CD4-positive, CD25-positive, alpha-beta regulatory T cell (primary cell): ENCODE measurements at places on chromosomes 6 and 20.

DNA sequence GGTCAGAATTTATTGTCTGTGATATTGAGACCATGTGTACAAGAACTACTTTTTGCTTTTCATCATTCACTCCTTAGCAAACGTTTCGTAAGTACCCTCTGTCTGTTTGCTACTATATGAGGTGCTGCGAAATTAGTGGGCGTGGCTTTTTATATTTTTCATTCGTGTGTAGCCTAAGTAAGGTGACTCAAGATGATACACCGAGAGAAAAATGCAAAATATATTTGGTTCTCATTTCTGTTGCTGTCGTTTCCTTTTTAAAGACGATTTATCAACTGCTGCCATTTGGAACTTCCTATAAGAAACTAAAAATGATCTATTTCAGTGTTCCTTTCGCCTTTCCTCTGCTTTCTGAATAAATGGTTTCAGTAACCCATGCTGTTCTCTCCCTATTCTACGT, 61.2 kb downstream of the VAPB start:
- DNase-seq: no peak

DNA sequence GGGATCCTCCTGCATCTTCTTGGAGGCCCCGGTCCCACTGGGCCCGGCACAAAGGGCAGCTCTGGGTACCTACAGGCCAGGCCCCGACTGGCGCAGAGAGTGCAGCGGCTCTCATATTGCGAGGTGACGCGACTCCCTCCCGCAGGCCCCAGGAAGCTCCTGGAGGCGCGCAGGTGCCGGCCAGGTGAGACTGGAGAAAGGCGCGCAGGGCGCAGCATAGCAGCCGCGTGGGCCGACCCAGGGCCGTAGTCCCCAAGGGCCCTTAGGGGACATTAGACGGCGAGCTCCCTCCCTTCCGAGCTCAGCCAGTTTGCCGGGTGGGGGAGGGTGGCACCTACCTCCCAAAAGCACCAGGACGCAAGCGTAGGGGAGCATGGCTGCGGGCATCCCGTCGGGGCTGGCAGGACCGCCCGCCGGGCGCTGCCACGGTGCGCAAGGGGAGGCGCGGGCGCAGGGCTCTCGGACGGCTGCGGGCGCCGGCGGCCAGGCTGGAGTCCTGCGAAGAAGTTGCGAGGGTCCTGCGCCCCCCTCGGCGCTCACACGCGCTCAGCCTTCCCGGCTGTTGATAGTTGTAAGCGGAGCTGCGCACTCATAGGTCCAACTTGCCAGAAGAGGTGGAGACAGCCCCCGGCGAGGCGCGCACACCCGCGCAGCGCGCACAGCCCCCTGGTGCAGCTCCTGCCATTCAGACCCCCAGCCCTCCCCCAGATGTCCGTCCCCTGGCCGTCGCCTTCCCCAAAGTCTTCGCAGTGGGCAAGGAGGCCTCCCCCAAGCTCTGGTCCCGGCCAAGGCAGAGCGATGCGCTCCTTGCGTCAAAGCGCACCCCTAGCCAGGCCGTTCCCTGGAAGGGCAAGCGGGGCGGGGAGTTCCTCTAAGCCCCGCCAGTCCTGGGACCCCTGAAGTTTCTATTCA, 622 bp downstream of the APCDD1L start:
- no peak for DNase-seq

DNA sequence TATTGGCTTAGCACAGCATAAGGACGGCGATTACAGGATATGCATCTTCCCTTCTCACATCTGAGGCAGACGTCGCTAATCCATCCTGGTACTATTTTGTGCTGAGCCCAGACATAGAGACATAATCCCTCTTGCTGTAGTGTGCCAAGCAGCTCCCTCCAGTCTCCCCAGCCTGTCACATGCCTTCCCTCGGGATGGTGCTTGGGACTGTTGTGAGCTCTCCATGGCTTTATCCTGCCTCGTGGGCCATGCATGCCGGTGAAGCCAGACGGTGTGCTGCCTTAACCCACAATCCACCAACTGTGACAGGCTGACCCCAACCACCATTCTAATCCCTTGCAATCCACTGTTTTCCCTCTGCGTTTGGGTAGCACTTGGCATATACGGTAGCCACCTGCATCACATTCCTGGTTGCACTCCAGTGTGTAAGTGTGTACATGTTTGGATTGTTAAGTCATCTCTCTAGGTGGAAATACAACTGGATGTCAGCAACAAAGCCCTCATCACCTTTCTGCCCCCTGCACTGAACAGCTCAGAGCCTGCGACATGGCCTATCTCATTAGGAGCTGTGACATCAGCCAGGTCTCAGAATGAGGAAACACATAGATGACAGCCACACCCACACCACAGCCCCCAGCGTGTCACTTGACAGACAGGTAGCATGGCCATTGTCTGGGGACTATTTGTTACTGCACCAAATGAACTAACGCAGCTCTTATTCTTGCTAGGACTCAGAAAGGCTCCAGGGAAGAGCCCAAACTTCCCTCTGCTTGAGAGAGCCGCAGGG, 374.8 kb upstream of the CDH4 start:
- DNase-seq: no peak

- DNase-seq: no peak
These were observed 238.0 kb downstream of the COL12A1 start for GRCh38 chr6:74967821-74968220.

GRCh38 chr20:37345339-37346235, at the start of gene SRC:
Gene SRC (plus strand): TSS chr20:37346140. CDS start chr20:37384154, 38,014 bp downstream.
- DNase-seq: peak; percentile 22

DNA sequence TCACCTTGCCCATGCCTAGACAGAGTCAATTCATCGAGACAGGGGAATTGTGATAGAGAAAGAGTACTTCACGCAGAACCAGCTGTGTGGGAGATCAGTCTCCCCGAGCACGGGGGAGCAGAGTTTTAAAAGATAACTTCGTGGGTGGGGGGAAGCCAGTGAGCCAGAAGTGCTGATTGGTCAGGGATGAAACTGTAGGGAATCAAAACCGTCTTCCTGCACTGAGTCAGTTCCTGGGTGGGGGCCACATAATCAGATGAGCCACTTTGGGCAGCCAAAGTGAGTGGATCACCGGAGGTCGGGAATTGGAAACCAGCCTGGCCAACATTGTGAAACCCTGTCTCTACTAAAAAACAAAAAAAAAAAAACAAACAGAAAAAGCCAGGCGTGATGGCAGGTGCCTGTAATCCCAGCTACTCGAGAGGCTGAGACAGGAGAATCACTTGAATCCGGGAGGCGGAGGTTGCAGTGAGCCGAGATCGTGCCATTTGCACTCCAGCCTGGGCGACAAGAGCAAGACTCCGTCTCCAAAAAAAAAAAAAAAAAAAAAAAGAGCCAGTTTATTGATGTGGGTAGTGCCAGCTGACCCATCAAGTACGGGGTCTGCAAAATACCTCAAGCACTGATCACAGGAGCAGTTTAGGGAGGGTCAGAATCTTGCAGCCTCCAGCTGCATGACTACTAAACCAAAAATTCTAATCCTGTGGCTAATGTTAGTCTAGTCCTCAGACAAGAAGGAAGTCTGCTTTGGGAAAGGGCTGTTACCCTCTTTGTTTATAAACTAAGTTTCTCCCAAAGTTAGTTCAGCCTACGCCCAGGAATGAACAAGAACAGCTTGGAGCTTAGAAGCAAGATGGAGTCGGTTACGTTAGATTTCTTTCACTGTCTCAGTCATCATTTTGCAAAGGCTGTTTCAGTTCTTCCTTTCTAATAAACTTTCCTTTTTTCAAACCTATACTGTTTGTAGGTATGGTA, 3.9 kb upstream of the TRIM39 start:
- DNase-seq: no peak
